ENCODE measurements at places on chromosomes 3 and 15.

GRCh38 chr15:101156509-101157159, 95.2 kb downstream of the CHSY1 start:
- peak; percentile 88 for DNase-seq

DNA sequence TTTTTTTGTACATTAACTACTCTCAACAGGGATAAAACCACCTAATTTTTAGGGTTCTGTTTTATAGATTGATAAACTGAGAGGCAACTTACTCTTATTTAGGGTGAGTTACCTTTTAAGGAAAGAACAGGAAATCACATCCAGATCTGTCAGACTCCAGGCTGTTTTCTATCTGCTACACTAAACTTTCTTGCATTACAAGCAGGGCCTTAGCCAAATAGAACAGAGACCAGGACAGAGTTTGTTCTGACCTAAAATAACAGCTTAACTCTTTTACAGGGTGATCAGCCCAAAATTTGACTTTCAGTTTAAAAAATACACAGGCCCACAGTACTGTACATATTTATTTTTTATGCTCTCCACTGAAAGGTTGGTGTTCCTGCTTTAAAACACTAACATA, 38.6 kb downstream of the SGO1 start:
- no peak for DNase-seq

DNA sequence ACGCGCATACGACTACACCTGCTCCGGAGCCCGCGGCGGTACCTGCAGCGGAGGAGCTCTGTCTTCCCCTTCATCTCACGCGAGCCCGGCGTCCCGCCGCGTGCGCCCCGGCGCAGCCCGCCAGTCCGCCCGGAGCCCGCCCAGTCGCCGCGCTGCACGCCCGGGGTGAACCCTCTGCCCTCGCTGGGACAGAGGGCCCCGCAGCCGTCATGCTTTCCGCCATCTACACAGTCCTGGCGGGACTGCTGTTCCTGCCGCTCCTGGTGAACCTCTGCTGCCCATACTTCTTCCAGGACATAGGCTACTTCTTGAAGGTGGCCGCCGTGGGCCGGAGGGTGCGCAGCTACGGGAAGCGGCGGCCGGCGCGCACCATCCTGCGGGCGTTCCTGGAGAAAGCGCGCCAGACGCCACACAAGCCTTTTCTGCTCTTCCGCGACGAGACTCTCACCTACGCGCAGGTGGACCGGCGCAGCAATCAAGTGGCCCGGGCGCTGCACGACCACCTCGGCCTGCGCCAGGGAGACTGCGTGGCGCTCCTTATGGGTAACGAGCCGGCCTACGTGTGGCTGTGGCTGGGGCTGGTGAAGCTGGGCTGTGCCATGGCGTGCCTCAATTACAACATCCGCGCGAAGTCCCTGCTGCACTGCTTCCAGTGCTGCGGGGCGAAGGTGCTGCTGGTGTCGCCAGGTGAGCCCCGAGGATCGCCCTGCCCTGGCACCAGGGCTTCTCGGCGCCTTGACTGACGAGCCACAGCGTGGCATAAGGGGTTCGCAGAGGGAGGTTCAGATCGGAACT, 420 bp downstream of the SLC27A2 start:
- peak; percentile 60 for DNase-seq

DNA sequence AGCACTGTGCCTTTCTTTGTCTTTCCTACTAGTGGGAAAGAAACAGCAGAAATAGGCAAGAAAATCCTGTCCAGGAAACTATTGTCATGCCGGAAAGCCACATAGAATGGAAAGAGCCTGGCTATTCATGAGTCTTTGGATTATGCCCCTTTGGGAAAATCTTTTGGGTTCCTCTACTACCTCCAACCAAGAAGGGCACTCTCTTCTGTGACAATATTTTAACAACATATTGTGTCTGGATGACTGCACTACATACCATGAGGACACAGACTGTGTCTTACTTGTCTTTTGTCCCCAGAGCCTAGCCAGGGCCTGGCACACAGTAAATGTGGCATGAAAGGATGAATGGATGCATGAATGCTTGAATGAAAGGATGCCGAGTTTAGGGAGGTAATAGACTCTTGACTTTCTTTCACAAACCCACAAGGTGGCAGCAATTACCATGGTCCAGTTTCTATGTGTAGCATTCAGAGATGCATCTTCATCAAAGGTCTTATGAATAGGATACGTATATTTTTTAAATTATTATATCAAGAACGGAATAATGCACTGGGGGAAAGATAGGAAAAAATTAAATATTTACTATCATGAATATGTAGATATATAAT, 30.3 kb downstream of the ARL14 start:
- DNase-seq = peak; percentile 54

DNA sequence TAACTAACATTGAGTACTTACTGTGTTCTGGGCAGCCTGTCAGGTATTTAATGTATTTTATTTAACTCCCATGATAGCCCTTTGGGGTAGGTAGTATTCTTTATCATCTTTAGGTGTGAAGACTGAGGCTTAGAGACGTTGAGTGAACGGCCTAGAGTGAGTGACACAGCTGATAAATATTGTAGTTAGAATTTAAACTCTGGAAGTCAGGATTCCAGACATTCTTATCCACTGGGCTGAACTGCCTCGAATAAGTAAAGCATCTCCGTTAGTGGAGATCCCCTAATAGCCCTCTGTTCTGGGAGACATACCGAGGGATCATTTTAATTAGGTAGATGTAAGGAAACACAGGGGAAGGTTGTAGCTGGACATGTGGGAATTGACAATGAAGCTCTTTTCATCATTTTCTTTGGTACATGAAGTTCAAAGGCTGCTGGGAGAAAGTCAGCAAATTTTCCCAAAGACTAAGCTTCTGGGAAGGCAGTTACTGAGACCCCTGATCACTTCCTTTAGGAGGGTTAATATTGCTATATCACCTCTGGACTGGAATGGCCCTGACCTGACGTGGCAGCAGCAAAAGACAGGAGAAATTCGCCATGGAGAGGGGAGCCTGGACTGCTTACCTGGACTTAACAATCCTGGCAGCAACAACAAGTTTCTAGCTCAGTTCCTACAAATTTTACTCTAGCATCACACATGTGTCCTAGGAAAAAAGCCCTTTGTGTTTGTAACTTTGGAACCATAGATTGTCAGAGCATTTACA, 11.7 kb upstream of the PDCD6IP start:
- DNase-seq = no peak

GRCh38 chr3:140446734-140447133, 231.1 kb upstream of the TRIM42 start:
- no peak for DNase-seq

GRCh38 chr15:82018201-82018600, 27.6 kb downstream of the MEX3B start:
- DNase-seq = no peak

DNA sequence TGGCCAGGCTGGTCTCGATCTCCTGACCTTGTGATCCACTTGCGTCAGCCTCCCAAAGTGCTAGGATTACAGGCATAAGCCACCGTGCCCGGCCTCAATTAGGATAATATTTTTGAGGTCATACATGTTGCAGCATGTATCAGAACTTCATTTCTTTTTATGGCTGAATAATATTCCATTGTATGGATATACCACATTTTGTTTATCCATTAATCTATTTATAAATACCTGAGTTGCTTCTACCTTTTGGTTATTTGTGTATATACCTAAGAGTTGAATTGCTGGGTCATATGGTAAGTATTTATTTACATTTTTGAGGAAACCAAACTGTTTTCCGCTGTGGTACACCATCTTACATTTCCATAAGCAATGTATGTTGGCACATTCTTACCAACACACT, 18.1 kb upstream of the PYGO1 start:
- no peak for DNase-seq

DNA sequence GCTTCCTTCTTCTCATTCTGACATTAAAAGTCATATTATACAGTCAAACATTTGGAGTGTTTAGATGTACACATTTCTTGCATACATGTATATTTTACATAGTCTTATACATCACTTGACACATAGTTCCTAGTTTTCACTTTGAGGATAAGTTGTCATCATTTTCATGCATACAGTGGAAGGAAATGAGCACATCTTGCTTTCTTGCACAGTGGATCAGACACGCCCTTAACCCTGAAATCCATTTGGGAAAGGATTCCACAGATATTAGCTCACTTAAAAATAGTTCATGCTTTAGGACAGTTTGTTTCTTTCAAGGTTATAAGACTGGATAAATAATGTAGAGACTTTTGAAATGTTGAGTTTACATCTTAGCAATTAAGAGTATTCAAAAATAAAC, 148.6 kb upstream of the MME start:
- no peak for DNase-seq

DNA sequence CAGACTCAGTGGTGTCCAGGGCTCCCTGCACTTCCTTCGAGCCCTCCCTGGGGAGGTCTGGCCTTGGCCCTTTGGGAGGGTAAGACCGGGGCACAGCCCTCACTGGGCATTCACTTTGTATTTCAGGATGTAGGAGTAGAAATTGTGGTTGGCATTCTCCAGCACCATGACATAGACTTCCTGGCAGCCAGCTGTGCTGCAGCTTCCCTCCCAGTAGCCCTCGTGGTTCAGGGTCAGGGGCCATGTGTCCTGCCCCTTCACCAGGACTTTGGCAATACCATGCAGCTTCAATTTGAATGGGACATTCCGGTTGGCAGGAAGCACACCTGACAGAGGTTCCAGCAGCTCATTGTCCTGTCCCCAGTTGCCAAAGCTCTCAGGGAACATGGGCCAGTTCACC, 47.3 kb downstream of the KY start:
- DNase-seq = no peak

GRCh38 chr15:90489514-90489913, 40.2 kb upstream of the CRTC3 start:
- DNase-seq = no peak

GRCh38 chr15:26394801-26395200, 378.1 kb downstream of the GABRB3 start:
- no peak for DNase-seq

- DNase-seq = no peak
Observed at GRCh38 chr3:1591327-1592028, 498.7 kb downstream of the CNTN6 start.

DNA sequence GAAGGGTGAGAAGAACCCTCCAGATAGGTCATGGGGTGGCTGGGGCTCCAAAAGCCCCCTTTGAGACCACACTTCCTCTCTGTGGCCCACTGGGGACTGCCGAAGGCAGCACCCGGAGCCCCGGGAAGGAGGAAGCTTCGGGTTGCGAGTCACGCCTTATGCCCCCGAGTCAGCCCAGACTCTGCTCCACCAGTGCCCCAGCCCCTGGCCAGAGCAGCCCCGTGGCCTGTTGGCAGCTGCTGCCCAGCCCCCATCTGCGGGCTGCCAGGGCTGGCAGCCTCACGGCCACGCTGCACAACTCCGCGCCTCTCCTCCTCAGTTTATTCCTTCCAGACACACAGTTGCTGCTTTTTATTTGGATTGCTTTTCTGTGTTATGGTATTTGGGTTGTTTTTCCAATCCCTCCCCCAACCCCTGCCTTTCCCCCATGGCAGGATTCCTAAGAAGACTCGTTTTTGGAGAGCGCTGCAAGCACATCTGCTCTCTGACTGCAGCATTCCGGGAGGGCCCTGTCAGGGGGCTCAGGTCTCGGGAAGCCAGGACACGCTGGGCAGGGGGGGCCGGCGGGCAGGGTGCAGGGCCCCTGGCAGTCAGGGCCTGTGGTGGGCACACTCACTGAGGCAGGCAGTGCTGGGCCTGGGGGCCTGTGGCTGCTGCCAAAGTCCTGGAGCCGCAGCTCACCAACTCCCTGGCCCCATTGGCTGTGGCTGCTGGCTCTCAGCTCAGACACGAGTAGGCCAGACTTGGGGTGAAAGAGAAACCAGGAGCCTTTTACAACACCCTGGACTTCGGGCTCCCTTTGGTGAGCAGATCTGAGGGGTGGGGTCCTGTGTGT, 20.2 kb downstream of the MAGEF1 start:
- DNase-seq = peak; percentile 77

- DNase-seq = no peak
Observed at GRCh38 chr3:122085673-122086072, 30.5 kb downstream of the CD86 start.

- no peak for DNase-seq
Observed at GRCh38 chr3:38554127-38554827, 58.1 kb downstream of the EXOG start.

- DNase-seq = no peak
Observed at GRCh38 chr3:4084271-4084670, 218.9 kb upstream of the SETMAR start.

DNA sequence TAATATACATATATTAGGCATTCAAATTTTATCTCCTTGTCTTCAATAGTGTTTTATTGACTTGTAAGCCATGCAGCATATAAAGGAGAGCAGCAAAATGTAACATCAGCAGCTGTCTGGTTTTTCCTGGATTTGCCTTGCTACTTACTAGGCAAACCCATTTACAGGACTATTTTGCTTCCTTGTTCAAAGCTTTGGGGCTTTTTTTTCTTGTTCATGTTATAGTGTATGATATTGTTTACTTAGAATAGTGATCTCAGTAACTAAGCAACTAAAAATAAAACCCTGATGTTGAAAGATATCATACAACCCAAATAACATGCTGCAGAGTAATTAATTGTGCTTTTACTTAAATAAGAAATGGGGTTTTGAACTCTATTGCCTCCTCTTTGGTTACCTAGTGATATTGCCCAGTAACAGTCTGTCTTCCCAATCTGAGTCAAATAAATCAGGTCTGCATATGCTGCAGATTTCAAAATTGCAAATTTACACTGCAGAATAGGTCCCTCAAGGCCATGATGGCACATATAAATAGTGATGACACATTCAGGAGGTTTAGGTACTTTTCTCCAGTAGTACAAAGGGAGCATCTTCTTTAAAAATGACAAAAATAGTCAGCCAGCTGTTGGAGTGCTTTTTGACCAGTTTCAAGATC, 578.1 kb upstream of the NECTIN3 start:
- DNase-seq = no peak

- DNase-seq = no peak
Observed at GRCh38 chr3:145902166-145902565, 258.8 kb downstream of the PLOD2 start.

- no peak for DNase-seq
Observed at GRCh38 chr3:122324871-122325323, at the start of gene CSTA. Gene CSTA (plus strand): TSS chr3:122325248. CDS start chr3:122325293, 45 bp downstream.

DNA sequence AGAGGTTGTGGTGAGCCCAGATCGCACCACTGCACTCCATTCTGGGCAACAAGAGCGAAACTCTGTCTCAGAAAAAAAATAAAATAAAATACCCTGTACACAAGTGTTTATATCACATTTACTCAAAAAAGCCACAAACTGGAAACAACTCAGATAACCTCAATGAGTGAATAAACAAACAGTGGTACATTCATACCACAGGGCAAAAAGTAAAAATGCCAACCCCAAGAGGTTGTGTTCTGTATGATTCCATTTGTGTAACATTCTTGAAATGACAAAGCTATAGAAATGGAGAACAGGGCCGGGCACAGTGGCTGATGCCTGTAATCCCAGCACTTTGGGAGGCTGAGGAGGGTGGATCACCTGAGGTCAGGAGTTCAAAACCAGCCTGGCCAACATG, 12.9 kb downstream of the EDC3 start:
- no peak for DNase-seq

Data from B cell (primary cell).